ENCODE measurements at places on chromosomes 7 and 10.

- no peak for DNase-seq
These were observed 297.1 kb downstream of the GALNT17 start for GRCh38 chr7:71429083-71429482.

GRCh38 chr7:81926154-81926553 is 156.3 kb upstream of the HGF start:
- DNase-seq = no peak

DNA sequence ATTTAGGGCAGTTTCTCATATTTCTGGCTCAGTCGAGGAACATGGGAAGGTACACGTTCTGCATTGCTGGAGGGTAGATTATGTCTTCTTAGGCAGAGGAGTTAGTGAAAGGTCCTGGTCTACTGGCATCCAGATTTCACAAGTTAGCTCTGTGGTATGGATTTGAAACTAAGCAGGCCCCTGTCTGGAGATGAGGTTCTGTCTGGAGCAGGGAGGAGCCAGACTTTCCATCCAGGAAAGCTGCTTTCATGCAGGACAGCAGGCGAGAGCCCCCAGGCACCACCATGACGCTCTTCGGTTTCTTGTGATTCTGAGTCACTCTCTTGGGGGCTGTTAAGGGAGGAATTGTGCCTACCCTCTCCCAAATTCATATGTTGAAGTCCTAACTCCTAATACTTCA is 184.3 kb downstream of the KIAA1217 start:
- no peak for DNase-seq

GRCh38 chr10:68163735-68164134 is 54.4 kb downstream of the MYPN start:
- no peak for DNase-seq

- DNase-seq = no peak
These were observed 27.5 kb upstream of the ETV1 start for GRCh38 chr7:14016950-14017349.

- peak; percentile 90 for DNase-seq
These were observed 5.1 kb downstream of the COMTD1 start for GRCh38 chr10:75230600-75231038.

GRCh38 chr10:89926736-89927135 is 225.3 kb downstream of the KIF20B start:
- DNase-seq = no peak

DNA sequence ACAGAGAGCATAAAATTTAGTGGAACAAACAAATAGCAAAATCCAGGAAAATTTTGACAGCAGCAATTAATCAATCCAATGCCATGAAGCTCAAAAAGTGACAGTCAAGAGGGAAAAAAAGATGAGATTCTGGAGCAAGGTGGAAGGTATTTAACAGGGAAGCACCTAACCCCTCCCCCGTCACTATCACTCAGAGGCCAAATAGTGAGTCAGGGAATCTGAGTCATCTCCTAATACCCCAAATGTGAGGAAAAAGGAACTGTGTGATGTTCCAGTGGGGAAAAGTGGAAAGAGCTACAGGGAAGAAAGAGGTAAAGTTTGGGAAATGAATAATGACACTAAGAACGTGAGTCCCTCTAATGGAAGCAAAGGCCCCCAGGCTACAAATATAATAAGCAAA is 113.2 kb upstream of the PHF14 start:
- DNase-seq = no peak

GRCh38 chr10:63454631-63455030 is 11.1 kb downstream of the JMJD1C start:
- DNase-seq = no peak

DNA sequence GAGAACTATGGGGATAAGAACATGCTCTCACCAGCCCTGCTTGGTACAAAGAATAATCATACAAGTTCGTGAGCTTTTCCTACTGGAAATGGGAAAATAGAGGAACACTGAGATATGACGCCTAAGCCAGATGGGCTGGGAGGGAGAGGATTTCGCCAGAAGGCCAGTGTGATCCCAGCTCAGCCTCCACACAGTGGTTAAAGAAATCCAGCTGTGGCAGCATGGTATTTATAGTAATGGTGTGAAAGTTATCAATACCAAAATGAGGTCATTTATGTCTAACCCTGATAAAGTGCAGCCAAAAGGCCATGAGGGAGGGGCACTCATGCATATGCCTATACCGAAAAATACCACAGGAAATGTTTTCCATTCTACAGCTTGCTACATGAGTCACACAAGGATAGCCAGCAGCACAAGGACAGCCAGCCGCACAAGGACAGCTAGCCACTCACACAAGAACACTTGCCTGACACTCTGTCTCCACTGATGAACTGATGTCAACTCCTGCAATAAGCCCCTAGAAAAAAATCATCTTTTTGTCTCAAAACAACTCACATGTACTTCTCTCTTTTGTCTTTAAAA is 49.4 kb downstream of the FRMPD2 start:
- DNase-seq = no peak

DNA sequence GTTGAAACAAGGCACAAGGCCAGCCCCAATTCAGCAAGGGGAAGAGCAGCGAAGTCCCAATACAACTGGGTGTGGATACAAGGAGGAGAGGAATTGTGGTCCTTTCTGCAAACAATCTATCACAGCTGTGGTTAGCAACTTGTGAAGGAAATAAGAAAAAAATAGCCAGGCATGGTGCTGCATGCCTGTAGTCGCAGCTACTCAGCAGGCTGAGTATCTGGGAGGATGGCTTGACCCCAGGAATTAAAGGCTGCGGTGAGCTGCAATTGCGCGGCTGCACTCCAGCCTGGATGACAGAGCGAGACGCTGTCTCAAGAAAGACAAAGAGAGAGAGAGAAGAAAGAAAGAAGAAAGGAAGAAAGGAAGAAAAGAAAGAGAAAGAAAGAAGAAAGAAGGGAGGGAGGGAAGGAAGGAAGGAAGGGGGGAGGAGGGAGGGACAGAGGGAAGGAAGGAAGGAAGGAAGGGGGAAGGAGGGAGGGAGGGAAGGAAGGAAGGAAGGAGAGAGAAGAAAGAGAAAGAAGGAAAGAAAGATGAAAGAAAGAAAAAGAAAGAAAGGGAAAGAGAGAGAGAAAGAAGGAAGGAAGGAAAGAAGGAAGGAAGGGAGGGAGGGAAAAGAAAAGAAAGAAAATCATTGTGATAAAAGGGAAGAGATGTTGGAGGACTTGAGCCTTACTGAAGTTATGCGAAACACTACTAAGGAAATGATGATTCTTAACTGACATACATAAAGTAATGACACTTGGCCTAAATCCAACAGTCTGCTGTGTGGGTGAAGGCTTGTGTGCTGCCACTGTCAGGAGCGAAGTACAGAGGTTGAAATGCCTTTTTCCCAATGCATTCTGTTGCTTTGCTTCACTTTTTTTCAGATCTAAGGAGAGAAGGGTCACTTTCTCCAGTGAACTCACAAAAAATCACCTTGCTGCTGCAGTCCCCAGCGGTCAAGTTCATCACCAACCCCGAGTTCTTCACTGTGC is 117.0 kb upstream of the STK17A start:
- DNase-seq = no peak

GRCh38 chr7:98909487-98909886 is 31.2 kb downstream of the TRRAP start:
- DNase-seq = no peak

- DNase-seq = no peak
These were observed 83.0 kb downstream of the PARD3 start for GRCh38 chr10:34731885-34732701.

DNA sequence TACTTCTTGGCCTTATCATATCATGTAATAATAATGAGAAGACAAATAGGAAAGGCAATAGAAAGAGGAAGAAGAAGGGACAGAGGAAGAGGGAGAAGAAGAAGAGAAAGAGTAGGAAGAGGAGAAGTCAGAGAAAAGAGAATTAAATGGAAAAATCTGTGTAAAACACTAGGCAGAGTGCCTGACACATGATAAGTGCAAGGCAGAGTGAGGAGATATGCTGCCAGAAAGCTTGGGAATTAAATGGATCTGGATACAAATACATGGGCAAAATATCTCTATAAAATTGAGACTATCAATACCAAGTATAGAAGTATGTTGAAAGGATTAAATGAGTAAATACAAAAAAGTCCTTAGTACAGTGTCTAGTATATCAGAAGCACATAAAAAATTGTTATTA is 124.8 kb downstream of the CACNA2D1 start:
- DNase-seq = no peak

DNA sequence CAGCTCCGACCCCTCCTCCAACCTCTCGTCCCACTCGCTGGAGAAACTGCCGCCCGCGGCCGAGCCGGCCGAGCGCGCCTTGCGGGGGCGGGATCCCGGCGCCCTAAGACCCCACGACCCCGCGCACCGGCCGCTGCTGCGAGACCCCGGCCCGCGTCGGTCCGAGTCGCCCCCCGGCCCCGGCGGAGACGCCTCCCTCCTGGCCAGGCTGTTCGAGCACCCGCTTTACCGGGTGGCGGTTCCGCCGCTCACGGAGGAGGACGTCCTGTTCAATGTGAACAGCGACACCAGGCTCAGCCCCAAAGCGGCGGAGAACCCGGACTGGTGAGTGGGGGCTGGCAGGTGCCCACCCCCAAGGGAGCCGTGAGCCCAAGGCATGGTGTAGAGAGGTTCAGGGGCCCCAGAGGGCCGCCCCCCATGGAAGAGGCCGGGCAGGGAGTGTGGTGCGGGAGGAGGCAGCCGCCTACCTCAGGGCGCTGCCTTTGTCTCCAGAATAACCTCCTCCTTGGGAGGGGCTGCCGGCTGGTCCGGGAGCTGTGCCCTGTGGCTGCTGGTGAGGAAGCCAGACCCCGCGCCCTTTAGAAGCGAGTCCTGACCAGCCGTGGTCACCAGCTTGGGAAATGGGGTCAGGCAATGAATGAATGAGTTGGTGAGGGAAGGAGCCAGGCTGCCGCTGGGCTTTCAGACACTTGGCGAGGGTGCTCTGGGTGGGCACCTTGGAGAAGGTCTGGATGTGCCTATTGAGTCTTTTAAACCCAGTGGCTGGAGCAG is 1.3 kb downstream of the FAM20C start:
- DNase-seq = no peak

DNA sequence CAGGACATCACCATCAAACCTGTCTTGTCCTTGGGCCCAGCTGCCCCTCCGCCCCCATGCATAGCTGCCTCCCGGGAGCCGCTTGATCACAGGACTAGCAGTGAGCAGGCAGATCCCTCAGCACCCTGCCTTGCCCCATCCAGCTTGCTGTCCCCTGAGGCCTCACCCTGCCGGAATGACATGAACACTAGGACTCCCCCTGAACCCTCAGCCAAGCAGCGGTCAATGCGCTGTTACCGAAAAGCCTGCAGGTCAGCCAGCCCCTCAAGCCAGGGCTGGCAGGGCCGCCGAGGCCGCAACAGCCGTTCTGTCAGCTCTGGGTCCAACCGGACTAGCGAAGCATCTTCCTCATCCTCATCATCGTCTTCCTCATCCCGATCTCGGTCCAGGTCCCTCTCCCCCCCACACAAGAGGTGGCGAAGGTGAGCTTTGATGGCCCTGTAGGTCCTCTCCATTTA is 5.2 kb upstream of the NOLC1 start:
- DNase-seq = no peak

- no peak for DNase-seq
These were observed 483.0 kb upstream of the SORCS1 start for GRCh38 chr10:107647462-107647861.

DNA sequence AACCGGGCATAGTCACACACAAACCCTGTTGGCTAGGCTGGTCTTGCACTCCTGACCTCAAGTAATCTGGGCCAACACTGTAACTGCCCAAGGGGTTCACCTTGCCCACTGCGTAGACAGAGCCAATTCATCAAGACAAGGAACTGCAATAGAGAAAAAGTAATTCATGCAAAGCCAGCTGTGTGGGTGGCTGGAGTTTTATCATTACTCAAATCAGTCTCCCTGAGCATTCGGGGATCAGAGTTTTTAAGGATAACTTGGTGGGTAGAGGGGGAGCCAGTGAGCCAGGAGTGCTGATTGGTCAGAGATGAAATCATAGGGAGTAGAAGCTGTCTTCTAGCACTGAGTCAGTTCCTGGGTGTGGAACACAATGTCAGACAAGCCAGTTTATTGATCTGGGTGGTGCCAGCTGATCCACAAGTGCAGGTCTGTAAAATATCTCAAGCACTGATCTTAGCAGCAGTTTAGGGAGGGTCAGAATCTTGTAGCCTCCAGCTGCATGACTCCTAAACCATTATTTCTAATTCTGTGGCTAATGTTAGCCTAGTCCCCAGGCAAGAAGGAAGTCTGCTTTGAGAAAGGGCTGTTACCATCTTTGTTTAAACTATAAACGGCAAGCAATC is 15.6 kb upstream of the FXYD4 start:
- DNase-seq = no peak

- DNase-seq = no peak
These were observed 11.6 kb upstream of the ABHD11 start for GRCh38 chr7:73749931-73750776.

DNA sequence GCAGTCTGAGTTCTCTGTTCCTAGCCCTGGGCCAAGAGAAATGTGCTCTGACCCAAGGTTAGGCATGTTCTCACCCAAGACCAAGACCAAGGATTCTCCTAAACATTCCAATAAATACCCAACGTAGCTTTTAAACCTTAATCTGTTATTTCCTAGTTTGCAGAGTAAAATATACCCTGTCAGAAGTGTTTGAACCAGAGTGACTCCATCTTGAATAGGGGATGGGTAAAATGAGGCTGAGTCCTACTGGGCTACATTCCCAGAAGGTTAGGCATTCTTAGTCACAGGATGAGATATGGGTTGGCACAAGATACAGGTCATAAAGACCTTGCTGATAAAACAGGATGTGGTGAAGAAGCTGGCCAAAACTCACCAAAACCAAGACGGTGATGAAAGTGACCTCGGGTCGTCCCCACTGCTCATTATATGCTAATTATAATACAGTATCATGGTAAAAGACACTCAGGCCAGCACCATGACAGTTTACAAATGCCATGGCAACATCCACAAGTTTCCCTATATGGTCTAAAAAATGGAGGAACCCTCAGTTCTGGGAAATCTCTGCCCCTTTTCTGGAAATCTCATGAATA is 27.7 kb downstream of the PLXNA4 start:
- no peak for DNase-seq

- no peak for DNase-seq
These were observed 251.8 kb downstream of the CRPPA start for GRCh38 chr7:16169537-16169936.

DNA sequence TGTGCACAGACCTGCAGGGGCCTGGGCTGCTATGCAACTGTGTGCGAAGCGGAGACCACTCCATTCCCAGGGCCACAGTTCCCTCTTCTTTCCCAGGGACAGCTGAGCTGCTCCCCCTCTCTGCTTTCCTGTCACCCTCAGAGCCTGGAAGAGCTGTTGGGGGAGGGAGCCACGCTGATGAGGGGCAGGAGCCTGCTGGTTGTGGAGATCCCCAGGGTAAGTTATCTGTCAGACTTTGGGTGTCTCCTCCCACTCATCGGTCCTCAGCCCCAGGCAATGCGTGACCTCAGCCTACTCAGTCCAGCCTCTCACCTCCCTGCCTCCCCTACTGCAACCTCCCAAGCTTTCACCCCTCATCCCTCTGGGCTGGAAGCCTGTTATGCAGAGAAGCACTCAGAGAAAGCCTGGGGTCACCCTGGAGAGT is 53.5 kb downstream of the ZNF467 start:
- no peak for DNase-seq

DNA sequence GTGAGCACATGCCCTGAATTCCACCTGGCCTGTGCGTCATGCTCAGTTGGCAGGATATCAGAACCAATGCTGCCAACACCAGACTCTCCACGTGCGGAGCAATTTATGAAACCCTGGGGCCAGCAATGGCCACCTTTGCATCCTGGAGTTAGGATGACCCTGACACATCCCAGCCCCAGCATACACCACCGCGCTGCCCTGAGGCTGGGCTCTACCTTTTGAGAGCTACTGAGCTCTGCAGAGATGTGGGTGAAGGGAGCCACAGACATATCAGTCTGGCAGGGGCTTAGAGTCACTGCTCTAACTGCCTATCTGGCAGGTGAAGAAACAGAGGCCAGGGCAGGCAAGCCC is 41.9 kb downstream of the SYPL1 start:
- no peak for DNase-seq

GRCh38 chr10:97788552-97789442 is 17.0 kb upstream of the SFRP5 start:
- DNase-seq = no peak

Data from DND-41 (cell line).